Fibroblast of the aortic adventitia (primary cell): ENCODE measurements at places on chromosomes 6 and 20. TPM values are rescaled to one million over a fixed set of nuclear protein-coding genes. Genes with fewer than 3 reads are reported as not detected.

C20orf144 gene
- 0.16 and 0.18 TPM in 2 replicates for total RNA-seq

TPD52L1 gene
- total RNA-seq = 20.8 and 21.7 TPM in 2 replicates

TUBB1 gene
- total RNA-seq = not detected in 2 replicates

MAN1A1 gene
- 93.1 and 175 TPM in 2 replicates for total RNA-seq

OR2H2 gene
- total RNA-seq = not detected in 2 replicates

OXT gene
- total RNA-seq = not detected in 2 replicates

ZFP64 gene
- 21.7 and 21.9 TPM in 2 replicates for total RNA-seq

ECHDC1 gene
- total RNA-seq = 69.3 and 78.0 TPM in 2 replicates

MEP1A gene
- not detected in 2 replicates for total RNA-seq

ASXL1 gene
- total RNA-seq = 57.4 and 85.9 TPM in 2 replicates

BMP2 gene
- 10.6 and 12.3 TPM in 2 replicates for total RNA-seq

CTCFL gene
- not detected in 2 replicates for total RNA-seq

ORC3 gene
- total RNA-seq = 14.3 and 52.9 TPM in 2 replicates

THBS2 gene
- 322 and 519 TPM in 2 replicates for total RNA-seq

KIF25 gene
- not detected in 2 replicates for total RNA-seq

BTBD3 gene
- total RNA-seq = 23.6 and 96.2 TPM in 2 replicates

PTPRA gene
- 10.5 and 75.1 TPM in 2 replicates for total RNA-seq

RIPOR3 gene
- 1.6 and 6.5 TPM in 2 replicates for total RNA-seq

BTNL2 gene
- total RNA-seq = not detected in 2 replicates

TP53TG5 gene
- total RNA-seq = 0.09 TPM in 1 of 2 replicates, not detected in the other

DCDC2 gene
- not detected in 2 replicates for total RNA-seq

TGM3 gene
- total RNA-seq = 0.08 TPM in 1 of 2 replicates, not detected in the other

COL20A1 gene
- not detected in 2 replicates for total RNA-seq

TFEB gene
- total RNA-seq = 5.1 and 6.8 TPM in 2 replicates

SESN1 gene
- total RNA-seq = 22.7 and 22.8 TPM in 2 replicates

RCAN2 gene
- 8.0 and 14.9 TPM in 2 replicates for total RNA-seq

RIN2 gene
- 36.6 and 61.1 TPM in 2 replicates for total RNA-seq

CASS4 gene
- total RNA-seq = 0.09 and 0.49 TPM in 2 replicates

BPIFB1 gene
- not detected in 2 replicates for total RNA-seq

EYA2 gene
- total RNA-seq = 0.57 and 1.6 TPM in 2 replicates

SCRT2 gene
- total RNA-seq = not detected in 2 replicates

SLC22A2 gene
- total RNA-seq = not detected in 2 replicates

SALL4 gene
- 0.36 and 4.1 TPM in 2 replicates for total RNA-seq

C6orf118 gene
- not detected in 2 replicates for total RNA-seq

AKAP12 gene
- total RNA-seq = 196 and 349 TPM in 2 replicates

KCNQ5 gene
- 2.6 and 9.4 TPM in 2 replicates for total RNA-seq

RXRB gene
- total RNA-seq = 11.1 and 22.6 TPM in 2 replicates

DOP1A gene
- 32.5 and 46.1 TPM in 2 replicates for total RNA-seq

SNAP91 gene
- total RNA-seq = 0.36 TPM in 1 of 2 replicates, not detected in the other

GGTLC1 gene
- not detected in 2 replicates for total RNA-seq

EPPIN gene
- not detected in 2 replicates for total RNA-seq

BPIFA1 gene
- total RNA-seq = not detected in 2 replicates

HBS1L gene
- total RNA-seq = 141 and 158 TPM in 2 replicates

SLC17A3 gene
- 1.1 TPM in 1 of 2 replicates, not detected in the other for total RNA-seq

GJA10 gene
- total RNA-seq = not detected in 2 replicates

IL17A gene
- total RNA-seq = not detected in 2 replicates

RAE1 gene
- 24.8 and 26.9 TPM in 2 replicates for total RNA-seq

RSPH4A gene
- 0.54 and 0.82 TPM in 2 replicates for total RNA-seq

LPA gene
- not detected in 2 replicates for total RNA-seq

RIPPLY2 gene
- not detected in 2 replicates for total RNA-seq

PRKN gene
- total RNA-seq = 2.0 and 4.0 TPM in 2 replicates

MRPL2 gene
- 11.9 and 18.7 TPM in 2 replicates for total RNA-seq

LY6G6C gene
- not detected in 2 replicates for total RNA-seq
